ENCODE measurements at places on chromosomes 4 and X.

DNA sequence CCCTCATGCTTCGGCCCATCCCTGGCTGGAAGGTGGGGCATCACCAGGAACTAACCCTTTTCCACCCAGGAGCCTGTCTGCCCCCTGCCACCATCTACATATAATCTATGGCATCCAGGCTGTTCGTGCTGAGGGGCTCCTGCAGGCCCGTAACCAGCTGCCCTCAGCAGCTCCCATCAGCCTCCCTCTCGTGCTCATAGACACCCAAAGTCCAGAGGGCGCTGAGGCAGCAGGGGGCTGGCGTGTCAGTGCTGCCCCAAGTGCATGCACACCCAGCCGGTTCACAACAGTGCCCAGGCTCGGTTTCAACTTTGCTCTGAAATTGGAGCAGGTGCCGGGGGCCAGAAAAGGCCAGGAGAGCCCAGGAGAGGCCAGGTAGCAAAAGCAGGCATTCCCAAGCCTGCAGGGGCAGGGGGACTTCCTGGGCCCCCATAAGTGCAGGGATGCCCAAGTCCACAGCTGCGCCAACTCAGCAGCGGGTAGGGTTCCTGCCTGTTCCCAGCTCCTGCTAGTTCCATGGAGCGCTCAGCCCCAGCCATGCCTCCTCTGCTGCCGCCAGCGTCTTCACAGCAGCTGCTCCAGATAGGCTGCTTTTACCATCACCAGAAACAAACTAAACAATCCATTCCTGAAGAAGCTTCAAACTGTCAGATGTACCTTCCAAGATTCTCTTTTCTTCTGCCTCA is 558.2 kb upstream of the GNPDA2 start:
- DNase-seq, result no peak

DNA sequence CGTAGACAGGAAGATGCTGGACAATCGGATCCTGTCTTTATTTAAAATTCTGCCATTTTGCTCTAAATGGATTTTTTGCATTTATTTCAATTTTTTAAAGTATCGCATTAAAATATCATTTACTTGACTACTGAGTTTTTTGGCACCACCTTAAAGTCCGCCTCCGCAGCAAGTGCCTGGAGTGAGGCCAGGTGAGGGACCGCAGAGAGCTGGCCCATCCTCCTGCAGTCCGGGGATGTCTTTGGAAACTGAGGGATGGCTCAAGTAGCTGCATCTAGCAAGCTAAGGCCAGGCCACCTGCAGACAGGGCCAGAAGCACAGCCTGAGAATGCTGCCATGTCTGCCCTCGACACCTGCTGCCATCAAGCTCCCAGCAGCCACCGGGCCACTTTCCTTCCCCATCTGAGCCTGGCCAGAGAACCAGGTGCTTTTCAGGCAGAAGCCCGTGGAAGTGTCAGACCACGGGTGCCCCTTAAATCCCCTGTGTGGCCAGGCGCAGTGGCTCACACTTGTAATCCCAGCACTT is 69.6 kb downstream of the ABLIM2 start:
- no peak for DNase-seq

- DNase-seq, result no peak
Observed at GRCh38 chr4:76987153-76987591, 37.6 kb downstream of the SEPTIN11 start.

DNA sequence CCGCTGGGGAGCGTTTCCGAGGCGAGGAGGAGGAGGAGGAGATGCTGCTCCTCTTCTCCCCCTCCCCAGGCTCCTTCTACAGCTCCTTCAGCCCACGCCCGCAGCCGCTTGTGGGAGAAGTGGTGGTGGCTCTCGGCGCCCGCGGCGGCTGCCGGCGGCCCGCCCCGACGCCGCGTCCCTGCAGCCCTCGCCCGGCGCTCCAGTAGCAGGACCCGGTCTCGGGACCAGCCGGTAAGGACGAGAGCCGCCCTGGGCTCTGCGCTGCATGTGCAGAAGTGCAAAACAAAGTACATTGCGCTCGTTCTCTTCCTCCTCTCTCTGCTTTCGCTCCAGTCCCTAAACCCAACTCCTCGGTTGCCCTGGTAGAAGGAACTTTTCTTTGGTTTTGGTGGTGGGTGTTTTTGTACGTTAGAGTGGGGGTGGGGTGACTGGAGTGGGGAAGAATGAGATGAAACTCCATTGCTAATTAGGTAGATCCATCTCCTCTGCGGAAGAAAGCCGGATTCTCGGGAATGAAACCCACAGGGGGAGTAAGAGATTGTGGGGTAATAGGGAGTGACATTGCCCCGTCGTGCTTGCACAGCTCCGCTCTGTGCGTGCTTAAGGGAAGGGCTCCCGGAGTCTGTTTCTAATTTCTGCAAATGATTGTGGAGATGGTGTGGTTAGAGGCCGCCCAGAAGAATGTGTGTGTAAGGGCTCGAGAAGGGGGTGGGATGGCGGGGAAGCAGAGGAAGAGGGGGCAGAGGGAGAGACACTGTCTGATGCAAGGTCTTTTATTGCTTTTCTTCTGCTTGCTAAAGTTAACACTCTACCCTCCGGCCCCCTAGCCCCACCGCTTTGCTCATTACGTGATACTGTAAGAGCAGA is 677 bp downstream of the PTPN13 start:
- peak; percentile 5 for DNase-seq

GRCh38 chr4:102687982-102688433 is 72.8 kb downstream of the MANBA start:
- no peak for DNase-seq

DNA sequence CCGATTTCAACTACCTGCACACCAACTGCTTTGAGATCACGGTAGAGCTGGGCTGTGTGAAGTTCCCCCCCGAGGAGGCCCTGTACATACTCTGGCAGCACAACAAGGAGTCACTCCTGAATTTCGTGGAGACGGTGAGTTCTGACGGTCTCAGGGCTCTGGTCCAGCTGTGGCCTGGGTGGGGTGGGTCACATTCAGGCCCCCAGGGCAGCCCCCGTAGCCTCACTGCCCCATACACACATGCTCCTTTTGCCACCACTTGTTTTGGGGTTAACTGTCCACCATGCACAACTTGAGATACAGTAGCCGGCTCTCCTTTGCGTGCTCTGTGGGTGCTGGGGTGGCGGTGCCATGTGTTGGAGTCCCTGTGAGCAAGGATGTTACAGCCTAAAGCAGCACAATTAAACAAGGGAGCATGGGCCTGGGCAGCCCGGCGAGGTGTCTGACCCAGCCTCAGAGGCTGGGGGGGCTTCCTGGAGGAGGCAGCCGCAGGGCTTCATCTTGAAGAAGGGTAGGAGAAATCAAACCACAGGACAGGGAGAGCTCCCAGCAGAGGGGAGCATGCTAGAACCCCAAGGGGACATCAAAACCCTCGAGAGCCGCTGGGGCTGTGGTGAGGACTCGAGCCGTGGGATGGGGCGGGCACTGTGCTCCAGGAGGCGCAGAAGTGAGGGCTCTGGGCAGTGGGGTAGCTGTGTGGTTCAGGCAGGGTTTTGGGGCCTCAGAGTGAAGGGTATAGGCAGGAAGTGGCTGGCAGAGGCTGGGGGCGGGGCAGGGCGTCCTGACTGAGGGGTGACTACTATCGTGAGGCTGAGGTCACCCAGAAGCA is 22.0 kb downstream of the CPZ start:
- DNase-seq, result no peak

- no peak for DNase-seq
Observed at GRCh38 chr4:162959046-162959445, 207.6 kb downstream of the NAF1 start.

DNA sequence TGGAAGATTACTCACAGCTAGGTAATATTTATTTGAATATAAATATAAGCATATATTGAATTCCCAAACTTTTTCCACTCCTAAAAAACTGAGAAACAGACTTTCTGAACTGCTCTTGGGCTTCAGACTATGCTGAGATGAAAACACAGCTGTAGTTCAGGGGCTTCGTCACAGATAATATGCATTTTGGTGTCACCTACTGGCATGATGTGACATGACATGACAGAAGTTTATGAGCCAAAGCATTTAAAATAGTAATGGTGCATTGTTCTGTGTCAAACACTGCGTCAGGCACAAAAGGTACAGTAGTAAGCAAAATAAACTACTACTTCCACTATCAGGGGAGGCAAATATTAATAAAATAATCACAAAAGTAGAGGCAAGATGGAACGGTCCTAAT is 171.3 kb downstream of the BTC start:
- DNase-seq, result peak; percentile 77

GRCh38 chr4:80202741-80203553 is 5.6 kb downstream of the PRDM8 start:
- DNase-seq, result no peak

- DNase-seq, result no peak
Observed at GRCh38 chrX:130682990-130683389, 220.0 kb downstream of the ENOX2 start.

DNA sequence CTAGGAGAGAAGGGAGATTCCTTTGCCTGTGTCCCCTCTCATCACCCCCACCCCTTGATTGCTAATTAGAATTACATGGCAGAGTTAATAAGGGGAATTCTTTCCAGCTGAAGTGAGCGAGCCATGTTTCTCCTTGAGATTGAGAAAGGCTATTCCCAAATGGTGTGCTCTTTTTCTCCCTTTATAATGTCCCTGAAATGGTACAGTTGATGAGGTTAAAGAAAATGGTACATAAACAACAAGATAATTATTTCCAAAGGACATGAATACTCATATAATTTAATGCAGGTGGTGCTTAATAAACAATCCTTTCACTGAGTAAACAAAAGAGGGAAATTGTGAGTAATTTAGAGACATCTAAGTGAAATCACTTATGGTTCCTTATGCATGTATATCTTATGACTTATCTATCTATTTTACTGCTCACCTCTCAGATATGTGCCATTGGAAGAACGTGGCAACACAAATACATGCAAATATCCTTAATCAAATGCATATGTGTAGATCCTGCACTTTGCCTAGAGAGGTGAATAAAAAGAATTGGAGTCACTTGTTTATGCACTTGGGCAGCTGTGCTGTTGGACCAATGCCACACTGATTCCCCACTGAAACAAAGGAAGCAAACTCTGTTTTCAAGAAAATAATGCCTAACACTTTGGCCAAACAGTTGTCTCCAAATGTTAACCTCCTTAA is 106.6 kb upstream of the WDR44 start:
- no peak for DNase-seq

- DNase-seq, result no peak
Observed at GRCh38 chrX:31297881-31298280, 226.0 kb upstream of the FTHL17 start.

DNA sequence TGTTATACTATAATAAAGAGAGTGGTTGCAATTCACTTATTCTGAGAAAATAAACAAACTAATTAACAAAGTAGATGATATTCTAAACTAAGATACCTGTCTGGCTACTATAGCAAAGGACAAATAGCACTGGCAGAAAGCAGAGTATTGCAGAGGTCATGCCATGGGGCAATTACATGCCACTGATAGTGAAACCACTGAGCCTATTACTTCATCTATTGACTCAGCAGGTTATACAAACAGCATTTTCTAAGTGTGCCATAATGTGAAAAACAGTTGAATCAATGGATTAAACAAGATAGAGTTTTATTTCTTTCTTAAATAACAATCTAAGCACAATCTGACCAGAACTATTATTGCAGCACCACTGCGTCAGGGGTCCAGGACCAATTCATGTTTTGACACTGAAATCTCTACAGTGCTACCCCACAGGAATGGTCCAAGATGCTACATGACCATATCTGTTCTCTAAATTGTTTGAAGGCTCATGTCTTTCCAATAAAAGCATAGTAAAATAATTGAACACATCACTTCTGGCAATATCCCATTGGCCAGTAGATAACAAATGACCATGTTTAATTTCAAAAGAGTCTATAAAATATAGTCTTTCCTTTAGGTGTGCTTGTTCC is 389.5 kb upstream of the GRID2 start:
- DNase-seq, result no peak

DNA sequence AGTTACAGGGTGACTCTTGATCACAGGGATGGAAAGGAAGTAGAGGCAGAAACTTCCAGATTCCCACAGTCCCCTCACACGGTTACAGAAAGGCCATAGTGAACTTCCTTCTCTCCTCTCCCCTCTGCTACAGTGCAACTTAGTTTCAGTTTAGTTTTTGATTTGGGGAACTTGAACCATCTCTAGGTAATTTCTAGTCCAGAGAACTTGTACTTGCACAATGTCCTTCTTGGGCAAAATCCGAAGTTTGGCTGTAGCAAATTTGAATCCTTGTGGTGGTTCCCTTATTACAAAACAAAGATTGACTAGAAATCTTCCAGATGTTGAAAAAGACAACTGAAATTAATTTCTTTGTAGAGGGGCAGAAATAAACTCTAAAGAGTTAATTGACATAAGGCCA is 1.2 kb upstream of the BLTP1 start:
- no peak for DNase-seq

GRCh38 chrX:119467842-119468550 is at the start of gene SLC25A5:
Gene SLC25A5 (plus strand): TSS chrX:119468444. CDS start chrX:119468516, 72 bp downstream.
- peak; percentile 92 for DNase-seq

DNA sequence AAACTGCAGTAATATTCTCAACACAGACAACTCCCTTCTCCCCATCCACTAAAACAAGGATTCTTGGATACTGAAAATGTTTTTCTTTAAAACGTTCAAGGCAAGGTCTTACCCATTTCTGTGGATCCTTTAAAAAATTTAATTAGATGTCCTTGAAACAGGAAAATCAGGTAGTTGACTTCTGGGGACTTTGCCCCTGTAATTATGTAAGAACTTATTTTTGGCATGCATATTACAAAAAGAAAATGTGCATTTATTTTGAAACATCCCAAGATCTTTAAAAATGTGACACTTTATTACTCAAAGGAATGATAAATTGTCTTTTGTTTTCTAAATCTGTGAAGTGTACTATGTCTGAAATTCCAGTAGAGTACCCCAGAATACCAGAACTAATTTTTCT is 25.8 kb downstream of the GUCY1B1 start:
- DNase-seq, result no peak

DNA sequence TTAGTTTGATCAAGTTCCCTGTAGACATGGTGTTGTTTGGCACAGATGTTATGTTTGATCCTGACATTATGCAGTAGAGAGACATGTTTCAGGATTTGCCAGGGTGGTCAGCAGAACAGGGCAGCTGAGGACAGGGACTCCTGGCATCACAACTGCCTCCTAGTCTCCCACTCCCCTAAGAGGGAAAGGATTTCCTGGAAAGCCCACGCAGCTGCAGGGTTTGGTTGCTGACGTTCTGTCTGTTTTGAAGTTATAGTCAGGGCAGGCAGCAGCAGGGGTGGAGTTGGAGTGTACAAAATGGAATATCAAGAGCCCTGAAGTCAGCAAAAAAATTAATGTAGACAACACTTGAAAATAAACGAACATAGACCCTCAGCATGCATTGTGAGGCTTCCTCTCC is 125.4 kb downstream of the CPE start:
- no peak for DNase-seq

GRCh38 chrX:136467303-136467702 is 20.4 kb upstream of the BRS3 start:
- no peak for DNase-seq

All from K562 (cell line).